Uterus (tissue), 4 donors: ENCODE measurements at places on chromosomes 5 and 9. TPM values are rescaled to one million over a fixed set of nuclear protein-coding genes. Genes with fewer than 3 reads are reported as not detected.

The FBLL1 gene
- total RNA-seq: not detected

The PCDHB15 gene
- total RNA-seq: 5.0 TPM

- DNase-seq: no peak
Observed at GRCh38 chr5:39415201-39415600, 9.6 kb downstream of the DAB2 start.

DNA sequence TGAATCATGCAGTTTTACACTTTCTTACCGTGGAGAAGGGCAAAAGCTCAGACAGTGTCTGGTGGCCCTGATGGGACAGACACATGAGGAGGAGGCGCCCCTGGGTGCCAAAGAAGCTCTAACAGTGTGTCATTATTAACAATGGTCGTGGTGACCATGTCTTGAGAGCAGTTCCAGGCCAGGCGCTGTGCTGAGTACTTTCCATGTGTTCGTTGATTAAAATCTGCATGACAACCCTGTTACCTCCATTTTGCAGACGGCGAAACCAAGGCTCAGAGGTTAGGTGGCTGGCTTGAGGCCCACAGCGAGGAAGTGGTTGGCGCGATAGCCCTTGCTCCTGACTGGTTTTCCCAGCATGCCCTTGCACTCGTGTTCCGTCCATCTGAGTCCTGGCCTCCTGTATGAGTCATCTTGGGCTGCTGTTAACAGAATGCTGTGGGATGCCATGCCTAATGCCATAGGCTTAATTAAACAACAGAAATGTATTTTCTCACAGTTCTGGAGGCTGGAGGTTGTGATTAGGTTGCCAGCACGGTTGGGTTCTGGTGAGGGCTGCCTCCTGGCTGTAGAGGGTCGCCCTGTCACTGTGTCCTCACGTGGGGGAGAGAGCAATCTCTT lies 92.0 kb downstream of the AMBP start:
- DNase-seq: no peak

- DNase-seq: no peak
Observed at GRCh38 chr9:87787735-87788134, 61.8 kb downstream of the CTSL start.

- no peak for DNase-seq
Observed at GRCh38 chr5:93428868-93429267, 152.2 kb downstream of the NR2F1-AS1 start.

GRCh38 chr5:178234121-178234749 lies 1.6 kb upstream of the PHYKPL start:
- DNase-seq: no peak

- DNase-seq: no peak
Observed at GRCh38 chr9:31030741-31031202, 1353.7 kb upstream of the ACO1 start.

DNA sequence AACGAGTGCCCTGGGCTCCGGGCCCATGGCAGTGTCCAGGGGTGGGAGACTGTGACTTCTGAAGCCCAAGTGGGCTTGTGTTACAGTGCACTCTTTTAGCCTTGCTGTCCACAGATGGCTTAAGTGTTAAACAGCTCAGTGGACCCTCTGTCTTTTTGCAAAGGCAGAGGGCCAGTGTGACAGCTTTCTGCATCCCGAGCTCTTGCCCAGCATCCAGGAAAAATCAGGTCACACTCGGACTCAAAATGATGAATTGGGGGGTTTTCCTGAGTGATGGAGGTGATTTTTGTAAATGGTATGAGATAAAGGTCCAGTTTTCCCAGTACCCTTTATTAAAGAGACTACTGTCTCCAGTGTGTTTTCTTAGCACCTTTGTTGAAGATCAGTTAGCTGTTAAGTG lies 321.3 kb upstream of the GRAMD2B start:
- DNase-seq: no peak

- DNase-seq: no peak
Observed at GRCh38 chr5:169762338-169763095, 125.4 kb downstream of the DOCK2 start.

DNA sequence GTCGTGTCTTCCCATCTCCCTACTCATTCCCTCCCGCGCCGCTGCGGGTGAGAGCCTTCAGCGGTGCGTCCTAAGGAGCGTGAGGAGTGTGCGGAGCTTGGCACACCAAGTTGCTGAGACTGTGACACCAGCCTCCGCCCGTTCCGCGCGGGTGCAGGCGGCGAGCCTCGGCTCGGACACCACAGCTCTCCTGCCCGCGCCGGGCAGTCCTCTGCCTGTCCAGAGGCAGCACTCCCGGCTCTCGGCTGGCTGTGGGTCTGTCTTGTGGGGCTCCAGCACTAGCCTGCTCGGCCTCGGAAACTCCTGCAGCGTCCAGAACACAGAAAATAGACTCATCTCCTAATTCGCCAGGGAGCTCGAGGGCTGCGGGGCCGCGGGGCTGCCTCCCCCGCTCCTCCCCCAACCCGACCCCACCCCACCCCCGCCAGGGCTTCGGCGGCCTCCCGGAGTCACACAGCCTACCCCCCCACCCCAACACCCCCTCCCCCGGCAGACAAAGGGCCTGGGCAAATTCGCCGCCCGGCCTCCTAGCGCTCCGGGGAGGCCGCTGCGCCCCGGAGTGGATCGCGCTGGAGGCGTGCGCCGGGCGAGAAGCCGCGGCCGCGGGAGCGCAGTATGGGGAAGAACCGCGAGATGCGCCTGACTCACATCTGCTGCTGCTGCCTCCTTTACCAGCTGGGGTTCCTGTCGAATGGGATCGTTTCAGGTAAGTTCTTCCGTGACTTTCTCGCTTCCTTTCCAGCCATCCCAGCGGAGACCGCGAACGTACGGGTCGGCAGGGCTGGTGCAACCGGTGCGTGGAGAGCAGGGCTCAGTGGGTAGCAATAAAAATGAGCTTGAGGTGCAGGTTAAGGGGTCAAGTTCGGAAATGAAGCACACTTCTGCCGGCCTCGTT lies at the start of gene ADAMTS19:
Gene ADAMTS19 (plus strand): TSS at position 522 of the 895 bp plus-strand sequence. CDS start 94 bp downstream, at position 616.
- peak; percentile 63 for DNase-seq

DNA sequence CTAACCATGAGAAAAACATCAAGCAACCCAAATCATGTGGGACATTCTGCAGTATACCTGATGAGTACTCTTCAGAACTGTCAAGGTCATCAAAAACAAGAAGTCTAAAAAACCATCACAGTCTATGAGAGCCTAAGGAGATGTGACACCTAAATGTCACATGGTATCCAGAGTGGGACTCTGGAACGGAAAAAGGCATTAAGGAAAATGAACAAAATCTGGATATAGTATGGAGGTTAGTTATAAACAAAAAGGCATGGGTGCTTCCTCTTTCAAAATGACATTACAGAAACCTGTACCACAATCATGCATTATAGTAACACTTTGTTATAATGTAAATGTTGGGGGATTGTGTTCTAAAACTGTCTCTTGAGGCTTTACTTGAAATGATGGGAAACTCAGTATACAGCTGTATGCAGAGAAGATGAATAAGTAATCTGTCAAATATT lies 47.4 kb downstream of the PRKACG start:
- DNase-seq: no peak

- no peak for DNase-seq
Observed at GRCh38 chr5:55911784-55912653, 60.9 kb downstream of the IL31RA start.

- DNase-seq: no peak
Observed at GRCh38 chr5:76143884-76144283, 60.7 kb downstream of the SV2C start.
